GM03348 (cell line): ENCODE measurements at places on chromosomes 2 and 18.

DNA sequence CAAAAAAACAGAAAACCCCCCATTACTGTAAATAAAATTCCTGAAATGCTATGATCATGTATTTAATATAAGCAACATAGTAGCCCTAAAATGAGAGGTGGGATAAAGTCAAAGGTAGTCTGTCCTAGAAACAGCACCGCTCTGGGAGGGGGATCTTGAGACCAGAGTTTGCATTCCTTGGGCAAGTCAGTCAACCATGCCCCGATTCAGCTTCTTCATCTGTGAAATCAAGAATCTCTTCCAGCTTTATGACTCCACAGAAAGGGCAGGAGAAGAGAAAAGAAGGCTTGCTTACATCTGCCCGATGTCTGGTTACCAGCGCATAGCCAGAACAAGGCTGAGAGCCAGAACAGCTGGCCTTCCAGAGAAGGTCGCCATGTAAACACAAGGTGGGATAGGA, 2.1 kb upstream of the FBLN7 start:
- no peak for DNase-seq

- no peak for DNase-seq
Measured at GRCh38 chr2:205954707-205955106, 131.3 kb downstream of the INO80D start.

DNA sequence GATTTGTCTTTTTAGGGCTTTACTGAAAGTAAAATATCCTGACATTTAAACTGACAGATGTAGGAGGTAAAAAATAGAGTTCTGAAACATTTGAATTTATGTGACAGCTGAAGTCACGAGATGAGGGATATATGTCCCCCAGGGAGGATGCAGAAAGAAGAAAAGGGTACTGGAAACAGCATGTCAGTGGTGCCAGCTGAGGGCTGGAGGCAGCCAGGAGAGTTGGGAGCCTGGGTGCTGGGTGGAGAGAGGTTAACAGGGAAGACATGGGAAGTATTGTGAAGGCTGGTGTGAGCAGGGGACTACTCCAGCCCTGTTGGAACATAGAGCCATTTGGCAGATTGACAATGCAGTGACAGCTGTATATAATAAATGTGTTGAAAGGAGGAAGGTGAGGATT, 11.8 kb upstream of the MOCOS start:
- no peak for DNase-seq

DNA sequence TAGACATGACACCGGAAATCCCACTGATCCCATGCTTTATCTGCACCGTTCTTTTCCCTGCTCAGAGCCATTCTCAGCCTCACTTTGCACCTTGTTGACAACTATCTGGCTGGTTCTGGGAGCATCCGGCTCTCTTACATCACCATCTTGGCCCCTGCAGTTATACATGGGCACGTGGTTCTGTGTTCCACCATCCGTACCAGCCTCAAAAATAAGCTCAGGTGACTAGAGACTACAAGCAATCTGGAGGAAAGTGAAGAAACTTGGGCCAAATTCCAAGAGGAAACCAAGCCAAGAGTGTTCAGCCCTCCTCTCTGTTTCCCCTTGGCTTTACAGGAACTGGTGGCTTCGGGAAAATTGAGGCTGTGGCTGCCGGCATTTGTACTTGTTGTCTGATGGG, 244.6 kb upstream of the ACVR2A start:
- DNase-seq: no peak

- DNase-seq: no peak
Measured at GRCh38 chr2:134785659-134786430, 52.6 kb upstream of the ACMSD start.
